Right ventricle myocardium superior (tissue), 1 donor: ENCODE measurements at places on chromosomes 7 and 10.

DNA sequence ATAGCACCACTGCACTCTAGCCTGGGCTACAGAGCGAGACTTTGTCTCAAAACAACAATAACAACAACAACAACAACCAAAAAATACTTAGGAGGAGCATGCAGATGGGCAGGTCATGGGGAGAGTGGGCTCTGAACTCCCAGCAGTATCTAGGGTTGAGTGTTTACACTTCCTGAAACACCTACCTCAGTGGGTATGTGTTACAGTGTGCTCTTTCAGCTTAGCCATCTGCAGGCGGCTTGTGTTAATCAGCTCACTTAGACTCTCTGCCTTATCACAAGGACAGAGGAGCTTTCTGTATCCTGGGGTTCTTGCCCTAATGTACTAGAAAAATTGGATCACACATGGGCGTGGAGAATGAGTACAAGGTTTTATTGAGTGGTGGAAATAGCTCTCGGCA is 340.2 kb downstream of the KIF20B start:
- no peak for DNase-seq

GRCh38 chr7:110804501-110804900 is 286.4 kb upstream of the LRRN3 start:
- DNase-seq, result no peak

- no peak for DNase-seq
Measured at GRCh38 chr7:138871065-138871813, 73.2 kb upstream of the ATP6V0A4 start.

DNA sequence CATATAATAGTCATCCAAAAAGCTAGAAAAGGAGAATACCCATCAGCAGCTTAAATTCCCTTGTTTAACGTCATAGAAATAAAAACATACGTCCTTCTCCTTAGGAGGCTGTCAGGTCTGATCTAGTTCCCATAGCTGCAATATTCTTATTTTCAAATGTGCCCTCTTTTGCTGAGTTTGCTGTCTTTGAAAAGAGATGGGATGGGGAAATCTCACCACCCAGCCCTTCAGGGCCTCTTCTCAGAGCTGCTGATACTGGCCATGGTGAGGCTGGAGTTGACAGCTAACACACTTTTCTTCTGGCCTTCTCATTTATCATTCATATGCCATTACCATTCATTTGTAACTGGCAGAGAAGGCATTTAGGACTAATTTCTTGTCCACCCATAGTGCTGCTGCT is 5.1 kb upstream of the PCGF5 start:
- DNase-seq, result no peak

- no peak for DNase-seq
Measured at GRCh38 chr7:47540387-47541350, 41.2 kb downstream of the TNS3 start.

DNA sequence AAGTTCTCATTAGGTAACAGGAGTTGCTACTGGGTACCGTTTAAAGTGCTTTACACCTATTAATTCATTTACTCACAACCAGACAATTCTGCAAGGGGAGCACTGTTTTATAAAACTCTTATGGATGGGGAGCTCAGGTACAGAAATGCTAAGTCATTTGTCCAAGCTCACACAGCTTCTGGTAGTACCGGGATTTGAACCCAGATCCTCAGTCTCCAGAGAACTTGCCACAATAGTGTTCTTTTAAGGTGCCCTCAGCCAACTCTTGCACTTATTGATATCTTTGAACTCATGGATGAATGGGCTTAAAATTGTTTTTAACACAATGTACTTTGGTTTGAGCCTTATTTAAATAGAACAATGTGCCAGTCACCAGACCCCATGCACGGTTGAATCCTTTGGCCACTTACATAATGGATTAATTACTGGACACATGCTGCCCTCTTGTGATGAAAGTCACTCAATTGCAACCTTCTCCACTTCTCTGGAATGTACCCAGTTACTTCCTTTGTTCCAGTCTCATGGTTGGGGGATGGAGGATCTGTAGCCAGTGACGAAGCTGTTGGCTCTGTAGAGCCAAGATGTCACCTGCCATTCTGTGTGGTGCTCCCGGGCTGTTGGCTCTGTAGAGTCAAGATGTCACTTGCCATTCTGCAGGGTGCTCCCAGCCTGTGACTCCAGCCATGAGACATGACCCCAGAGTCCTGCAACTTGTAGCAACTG is 65.6 kb downstream of the NOD1 start:
- DNase-seq, result no peak

DNA sequence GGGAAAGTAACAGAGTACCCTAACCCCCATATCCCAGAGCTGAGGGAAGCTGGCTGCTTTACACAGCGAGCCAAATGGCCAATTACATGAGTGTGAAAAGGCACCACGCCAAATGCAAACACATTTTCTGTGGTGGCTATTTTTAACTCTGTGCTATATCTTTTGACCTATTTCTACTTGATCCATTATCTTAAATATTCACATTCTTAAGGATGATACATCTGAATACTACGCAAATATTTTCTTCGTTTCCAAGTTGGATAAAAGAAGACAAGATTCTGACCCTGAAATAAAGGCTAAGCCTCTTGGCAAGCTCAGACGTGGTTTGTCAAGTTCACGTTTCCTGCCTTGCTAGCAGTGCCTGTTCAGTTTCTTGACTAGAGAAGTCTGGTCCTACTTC is 146.7 kb upstream of the TMEM196 start:
- DNase-seq, result no peak

- no peak for DNase-seq
Measured at GRCh38 chr7:10632712-10633111, 341.0 kb upstream of the PHF14 start.

DNA sequence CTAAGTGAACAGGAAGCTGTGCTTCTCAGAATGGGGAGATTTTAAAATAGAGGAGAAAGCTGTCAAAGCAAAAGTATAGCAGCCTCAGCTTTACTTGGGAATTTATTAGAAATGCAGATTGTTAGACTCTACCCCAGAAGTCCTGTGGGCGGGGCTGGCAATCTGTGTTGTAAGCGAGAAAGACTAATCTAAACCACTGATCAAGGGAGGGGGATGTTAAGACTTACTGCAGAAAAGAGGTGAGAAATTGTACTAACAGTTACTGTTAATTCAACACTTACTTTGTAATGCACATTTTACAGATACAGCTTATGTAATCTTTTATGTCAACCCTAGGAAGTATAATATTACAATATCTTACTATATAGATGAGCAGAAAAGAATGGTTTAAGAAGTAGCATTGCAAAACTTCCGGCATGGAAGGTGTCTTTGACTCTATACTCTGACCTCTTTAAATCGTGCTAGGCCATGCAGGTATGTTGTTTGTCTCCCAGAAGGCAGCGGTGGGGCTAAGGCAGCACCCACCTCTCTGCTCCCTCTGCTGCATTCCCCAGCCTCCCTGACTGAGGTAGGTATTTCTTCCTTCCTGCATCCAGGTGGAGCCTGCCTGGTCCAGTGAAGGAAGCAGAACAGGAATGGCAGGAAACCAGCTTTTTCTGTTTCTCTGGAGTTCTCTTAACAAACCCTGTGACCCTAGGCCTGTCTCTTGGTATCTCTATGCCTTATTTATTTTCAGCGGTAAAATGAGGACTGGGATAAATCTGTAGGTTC is 462.2 kb downstream of the AUTS2 start:
- DNase-seq, result no peak

GRCh38 chr7:68031180-68031943 is 1034.7 kb downstream of the TYW1 start:
- DNase-seq, result no peak

DNA sequence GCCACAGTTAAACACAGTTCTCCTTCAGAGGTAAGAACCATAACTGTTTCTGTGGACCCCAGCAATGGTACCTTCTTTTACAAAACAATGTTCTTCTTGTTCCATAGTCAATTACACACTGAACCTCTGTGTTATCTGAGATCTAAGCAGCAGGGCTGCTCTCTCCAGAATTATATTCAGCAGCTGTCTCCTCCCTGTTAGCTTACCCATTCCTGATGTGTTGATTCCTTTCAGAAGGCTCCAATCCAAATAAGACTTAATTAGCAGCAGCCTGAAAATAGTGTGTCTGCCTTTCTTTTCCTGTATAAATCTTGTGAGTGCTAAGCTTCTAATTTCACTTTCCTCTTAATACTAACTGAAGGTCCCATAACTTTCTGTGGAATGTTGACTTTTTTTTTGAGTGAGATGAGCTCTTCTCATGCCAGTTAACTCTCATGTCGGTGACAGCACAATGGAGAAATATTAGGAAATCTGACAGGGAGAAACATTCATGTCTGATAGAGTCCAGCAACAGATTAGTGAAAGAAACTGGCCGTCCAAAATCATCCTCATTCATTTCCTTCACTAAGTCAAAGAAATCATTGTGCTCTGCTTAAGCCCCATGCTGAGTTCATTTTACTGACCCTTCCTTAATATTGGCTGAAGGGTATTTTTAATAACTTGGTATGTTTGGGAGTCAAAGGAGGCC is 226.5 kb downstream of the PRKG1 start:
- no peak for DNase-seq

DNA sequence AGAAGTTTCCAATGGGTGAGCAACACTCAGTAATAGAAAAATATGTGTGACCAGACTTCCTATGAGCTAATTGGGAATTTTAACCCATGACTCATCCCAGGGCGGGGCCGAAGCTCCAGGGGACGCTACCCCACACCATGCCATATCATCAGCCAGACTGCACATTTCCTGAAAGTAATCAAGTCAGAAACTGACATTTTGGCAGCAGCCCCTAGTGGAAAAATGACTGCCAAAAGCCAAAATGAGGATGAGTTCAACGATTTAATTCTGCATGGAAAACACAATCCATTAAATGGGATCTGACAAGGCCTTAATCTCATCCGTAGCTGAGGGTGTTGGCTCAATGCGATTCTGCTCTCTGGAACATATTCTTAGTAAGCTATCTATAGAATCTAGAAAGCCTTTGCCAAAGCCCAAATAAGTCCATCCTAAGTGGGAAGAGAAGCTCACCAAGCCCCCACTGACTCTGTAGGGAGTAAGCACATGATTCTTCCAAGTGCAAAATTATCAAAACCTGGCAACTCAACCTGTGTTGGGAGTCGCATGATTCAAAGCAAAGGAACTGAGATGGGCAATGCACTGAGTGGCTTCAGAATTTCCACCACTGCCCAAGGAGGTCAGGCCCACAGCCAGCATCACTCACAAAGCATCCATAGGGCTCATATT is 93.1 kb upstream of the PDE1C start:
- peak; percentile 76 for DNase-seq
